Small intestine (tissue), 16 donors: ENCODE measurements at places on chromosomes 1 and 21. TPM values are rescaled to one million over a fixed set of nuclear protein-coding genes. Genes with fewer than 3 reads are reported as not detected.

Gene CCDC30
- polyA plus RNA-seq: 0.67 TPM

Gene FOXD2
- polyA plus RNA-seq: 0.19 TPM

GRCh38 chr21:28669971-28670653, 322.6 kb downstream of the LTN1 start:
- no peak overlapping the region for H3K27ac ChIP-seq
- no peaks in the 10 kb centered on the region for H3K27me3 ChIP-seq
- no peaks in the 10 kb centered on the region for H3K4me1 ChIP-seq
- no peaks in the 10 kb centered on the region for H3K36me3 ChIP-seq

DNA sequence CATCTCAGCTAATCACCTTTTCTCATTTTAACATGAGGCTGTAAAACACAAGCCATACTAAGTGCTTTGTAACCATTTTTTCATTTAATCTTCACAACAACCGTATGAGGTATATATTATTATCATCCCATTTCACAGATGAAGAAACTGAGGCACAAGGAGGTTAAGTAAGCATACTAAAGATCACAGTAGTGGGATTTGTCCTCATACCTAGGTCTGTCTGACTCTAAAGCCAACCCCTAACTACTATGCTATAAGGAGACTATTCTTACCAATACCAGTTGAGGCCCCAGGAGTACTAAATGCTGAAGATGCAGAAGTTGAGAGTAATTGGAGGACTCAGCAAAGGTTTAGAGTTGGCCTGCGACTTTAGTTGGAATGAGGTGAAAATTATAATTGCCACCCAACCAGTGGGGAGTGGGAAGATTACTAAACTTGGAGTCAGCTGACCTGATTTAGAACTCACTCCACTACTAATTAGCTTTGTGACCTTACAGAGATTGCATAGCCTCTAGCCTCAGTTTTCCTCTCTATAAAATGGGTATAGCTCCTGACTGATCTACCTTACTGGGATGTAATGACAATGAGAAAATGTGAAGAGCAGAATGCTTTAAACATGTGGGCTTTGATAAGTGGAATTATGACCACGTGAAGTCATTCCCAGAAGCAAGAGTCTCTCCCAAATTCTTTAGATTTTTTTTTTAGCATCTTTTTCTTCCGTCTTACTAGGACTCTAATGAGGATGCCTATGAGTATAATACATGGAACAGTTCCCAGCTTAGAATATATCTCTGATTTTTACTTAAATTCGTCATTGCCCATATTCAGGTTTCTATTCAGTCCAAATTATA, 85.8 kb upstream of the IPO9 start:
- H3K4me1 ChIP-seq: no peaks in the 10 kb centered on the region
- no peak for DNase-seq
- H3K27me3 ChIP-seq: peaks cover 13% of the 10 kb centered on the region

GRCh38 chr1:37797750-37798345, 4.2 kb downstream of the MANEAL start:
- no peak overlapping the region for H3K4me3 ChIP-seq
- peaks cover 4% of the 10 kb centered on the region for H3K4me1 ChIP-seq
- H3K36me3 ChIP-seq: peaks cover 19% of the 10 kb centered on the region

GRCh38 chr1:39960431-39960958, 5.5 kb downstream of the MFSD2A start:
- H3K4me3 ChIP-seq: no peak overlapping the region
- no peaks in the 10 kb centered on the region for H3K27me3 ChIP-seq
- peaks cover 3% of the 10 kb centered on the region for H3K4me1 ChIP-seq
- H3K36me3 ChIP-seq: no peaks in the 10 kb centered on the region

- DNase-seq: no peak
- no peaks in the 10 kb centered on the region for H3K27me3 ChIP-seq
- H3K4me1 ChIP-seq: peaks cover 45% of the 10 kb centered on the region
- no peak overlapping the region for H3K4me3 ChIP-seq
- no peaks in the 10 kb centered on the region for H3K36me3 ChIP-seq
Observed at GRCh38 chr1:9246841-9247785, 12.5 kb downstream of the H6PD start.

DNA sequence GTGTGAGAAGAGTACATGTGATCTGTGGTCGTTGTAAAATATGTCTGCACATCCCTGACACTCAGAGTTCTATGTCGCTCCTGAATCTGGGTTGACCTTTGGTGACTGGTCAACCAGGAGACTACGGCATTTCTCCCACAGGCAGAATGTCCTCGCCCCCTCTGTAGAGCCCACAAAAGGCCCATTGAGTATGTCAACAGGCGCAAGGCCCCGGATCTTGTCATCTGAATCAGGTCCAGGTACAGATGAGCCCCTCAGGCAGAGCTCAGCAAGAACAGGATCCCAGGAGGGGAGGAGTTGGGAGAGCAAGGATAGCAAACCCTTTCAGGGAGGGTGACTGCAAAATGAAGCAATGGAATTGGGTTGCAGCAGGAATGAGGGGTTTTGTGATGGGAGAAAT, 126.5 kb downstream of the MATN1 start:
- DNase-seq: no peak
- H3K4me1 ChIP-seq: no peaks in the 10 kb centered on the region
- H3K27ac ChIP-seq: no peak overlapping the region

- H3K27me3 ChIP-seq: no peaks in the 10 kb centered on the region
- DNase-seq: no peak
- no peak overlapping the region for H3K27ac ChIP-seq
- H3K4me3 ChIP-seq: no peak overlapping the region
- no peaks in the 10 kb centered on the region for H3K4me1 ChIP-seq
- peaks cover 62% of the 10 kb centered on the region for H3K36me3 ChIP-seq
Observed at GRCh38 chr1:54848134-54848948, 38.7 kb downstream of the DHCR24 start.

GRCh38 chr21:22343303-22343702, 1345.1 kb downstream of the NCAM2 start:
- no peak overlapping the region for H3K4me3 ChIP-seq
- H3K27me3 ChIP-seq: no peaks in the 10 kb centered on the region
- peaks cover 4% of the 10 kb centered on the region for H3K4me1 ChIP-seq
- no peak for DNase-seq

DNA sequence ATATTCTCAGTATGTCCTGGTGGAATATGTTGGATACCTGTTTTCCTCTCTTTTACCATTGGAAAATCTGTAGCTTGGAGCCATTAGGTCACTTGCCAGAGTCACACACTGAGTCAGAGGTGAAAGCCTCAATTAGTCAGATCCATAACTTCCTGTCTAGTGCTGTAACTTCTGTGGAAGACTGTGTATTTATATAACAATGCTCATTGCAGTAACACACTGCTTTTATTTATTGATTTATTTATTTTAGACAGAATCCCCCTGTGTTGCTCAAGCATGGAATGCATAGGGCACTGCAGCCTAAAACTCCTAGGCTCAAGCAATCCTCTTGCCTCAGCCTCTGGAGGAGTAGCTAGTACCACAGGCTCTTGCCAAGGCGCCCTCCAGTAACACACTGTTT, 1.3 kb upstream of the DOCK7 start:
- H3K27ac ChIP-seq: peak overlapping the region; percentile 91
- no peak overlapping the region for H3K4me3 ChIP-seq
- H3K4me1 ChIP-seq: peaks cover 35% of the 10 kb centered on the region
- H3K27me3 ChIP-seq: no peaks in the 10 kb centered on the region
- H3K36me3 ChIP-seq: no peaks in the 10 kb centered on the region
